Choroid plexus epithelial cell (primary cell): ENCODE measurements at places on chromosomes 3 and 15.

DNA sequence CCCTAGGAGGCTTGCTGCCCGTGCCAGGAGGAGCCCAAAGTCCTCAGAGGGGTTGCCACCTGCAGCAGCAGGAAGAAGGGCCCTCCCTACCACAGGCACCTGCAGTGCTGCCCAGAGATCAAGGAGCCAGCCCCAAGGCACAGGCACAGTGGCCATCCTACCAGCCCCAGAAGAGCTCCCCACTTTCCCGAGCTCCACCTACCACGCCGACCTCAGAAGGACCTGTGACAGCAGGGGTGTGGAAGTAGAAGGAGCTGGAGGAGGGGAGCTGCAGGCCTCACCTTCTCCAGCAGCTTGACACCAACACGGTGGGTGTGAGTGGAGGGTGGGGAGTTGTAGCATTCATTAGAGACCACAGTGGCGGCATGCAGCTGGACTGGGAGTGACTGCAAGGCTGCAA lies 485.8 kb downstream of the GABRG3 start:
- DNase-seq: no peak

- DNase-seq: no peak
Observed at GRCh38 chr3:8020047-8020841, 481.4 kb upstream of the LMCD1 start.

DNA sequence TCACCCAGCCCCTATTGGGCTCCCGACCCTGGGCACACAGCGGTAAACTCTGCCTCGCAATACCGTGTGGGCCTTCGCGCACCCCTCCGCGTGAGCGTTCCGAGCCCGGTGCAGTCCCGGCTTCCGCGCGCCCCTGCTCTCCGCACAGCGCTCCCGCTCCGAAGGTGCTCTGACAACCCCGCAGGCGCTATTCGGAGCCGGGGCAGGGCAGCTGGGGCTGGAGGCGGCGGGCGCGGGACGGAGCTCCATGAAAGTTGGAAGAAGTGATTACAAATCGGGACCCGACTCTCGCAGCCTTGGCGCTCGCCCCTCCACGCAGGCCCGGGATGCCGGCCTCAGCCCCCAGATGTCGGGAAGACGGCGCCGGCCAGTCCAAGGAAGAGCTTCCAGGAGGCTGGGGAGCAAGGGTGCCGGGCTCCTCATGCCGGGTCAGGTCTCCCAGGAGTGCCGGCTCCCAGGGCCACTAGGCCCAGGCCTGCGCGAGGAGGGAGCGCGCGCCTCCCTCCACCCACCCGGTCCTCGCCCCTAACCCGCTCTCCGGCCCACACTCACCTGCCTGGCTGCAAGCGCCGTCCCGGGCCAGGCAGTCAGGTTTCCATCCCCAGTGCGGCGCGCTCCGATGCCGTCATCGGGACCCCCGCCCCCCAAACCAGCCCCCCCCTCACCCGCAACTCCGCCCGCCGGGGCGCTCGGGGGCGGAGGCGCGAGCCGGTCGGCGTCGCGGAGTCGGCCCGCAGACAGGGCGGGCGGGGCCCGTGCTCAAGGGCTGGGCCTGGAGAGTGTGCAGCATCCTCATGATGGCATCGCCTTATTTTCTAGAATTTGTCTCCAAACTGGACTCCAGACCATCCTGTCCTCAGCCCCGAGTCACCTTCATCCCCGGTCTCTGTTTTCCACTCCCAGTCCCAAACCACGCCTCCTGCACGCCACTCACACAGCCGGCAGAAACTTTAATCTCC lies at the start of gene KIF7:
TSS of gene KIF7 (minus strand) at position 621 of the 959 bp plus-strand sequence. CDS start 2,537 bp downstream, outside the sequence.
- peak; percentile 49 for DNase-seq

DNA sequence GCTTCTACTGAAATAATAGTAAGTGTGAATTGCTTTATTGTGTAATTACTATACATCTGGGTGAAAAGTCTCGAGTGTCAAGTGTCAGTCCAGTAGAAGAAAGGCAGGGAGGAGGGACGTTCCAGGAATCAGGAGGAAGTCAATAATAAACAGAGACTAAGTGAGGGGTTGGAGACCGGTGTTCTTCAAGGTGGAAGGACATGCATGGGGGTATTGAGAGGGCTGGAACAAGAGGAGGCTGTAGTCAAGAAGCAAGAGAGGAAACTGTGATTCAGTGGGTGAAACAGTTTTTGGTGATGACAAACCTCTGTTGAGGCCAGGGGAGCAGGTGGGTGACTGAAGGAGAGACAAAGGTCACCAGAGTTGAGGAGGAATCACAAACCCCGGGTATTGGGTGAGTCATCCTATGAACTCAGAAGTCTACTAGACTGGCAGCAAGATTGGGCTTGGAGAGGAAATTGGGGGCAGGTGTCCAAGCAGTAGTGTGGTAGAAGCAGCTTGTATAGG lies 11.6 kb upstream of the SCAMP5 start:
- DNase-seq: no peak

DNA sequence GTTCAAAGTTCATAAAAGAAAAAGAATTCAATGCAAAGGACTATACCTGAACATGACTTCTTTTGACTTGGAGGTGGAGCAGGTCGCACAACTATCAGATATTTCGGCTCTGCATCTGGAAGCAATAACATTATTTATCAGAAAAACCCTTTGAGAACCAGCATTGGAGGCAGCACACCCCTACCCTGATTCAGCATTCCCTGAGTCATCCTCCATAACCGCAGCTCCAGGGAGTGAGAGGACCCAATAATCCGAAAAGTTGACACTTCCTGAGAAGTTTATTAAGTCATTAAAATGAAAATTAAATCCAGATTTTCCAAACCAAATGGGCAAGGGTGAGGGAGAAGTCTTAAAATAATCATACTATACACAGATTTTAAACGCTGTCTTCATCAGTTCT lies 90.6 kb downstream of the ABI3BP start:
- DNase-seq: peak; percentile 45

GRCh38 chr3:66603151-66603611 lies 102.4 kb upstream of the LRIG1 start:
- DNase-seq: no peak

DNA sequence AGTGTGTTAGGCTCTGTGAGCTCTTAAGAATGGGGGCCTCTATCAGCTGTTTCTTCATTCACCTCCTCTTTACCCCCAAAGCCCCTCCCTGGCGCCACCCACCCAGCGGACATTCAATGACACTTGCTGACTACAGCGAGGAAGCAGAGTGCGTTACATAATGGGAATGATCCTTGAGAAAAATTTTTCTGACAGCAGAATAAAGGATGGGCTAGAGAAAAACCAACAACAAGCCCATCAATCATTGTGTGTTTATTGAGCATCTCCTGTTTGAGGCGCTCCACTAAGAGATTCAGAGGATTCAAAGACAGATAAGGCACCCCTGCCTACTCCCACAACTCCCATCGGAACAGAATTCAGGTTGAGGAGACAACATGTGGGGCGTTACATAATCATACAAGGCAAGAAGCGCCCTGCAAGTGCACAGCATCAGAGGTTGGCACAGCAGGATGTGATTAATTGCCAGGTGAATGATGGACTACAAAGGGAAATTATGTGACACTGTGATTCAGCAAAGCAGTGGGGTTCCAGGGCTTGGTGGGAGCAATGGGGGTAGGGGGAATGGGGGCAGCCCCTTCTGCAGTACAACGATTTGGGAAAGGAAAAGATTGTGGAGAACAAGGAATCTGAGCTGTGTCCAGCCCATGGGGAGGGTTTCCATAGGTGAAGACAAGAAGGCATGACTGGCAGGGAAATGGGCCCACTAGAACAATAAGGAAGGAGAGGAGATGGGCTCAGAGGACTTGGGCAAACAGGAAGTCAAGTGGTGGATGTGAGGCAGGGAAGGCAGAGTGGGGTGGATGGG lies 141.3 kb upstream of the ATP2B2 start:
- DNase-seq: no peak

DNA sequence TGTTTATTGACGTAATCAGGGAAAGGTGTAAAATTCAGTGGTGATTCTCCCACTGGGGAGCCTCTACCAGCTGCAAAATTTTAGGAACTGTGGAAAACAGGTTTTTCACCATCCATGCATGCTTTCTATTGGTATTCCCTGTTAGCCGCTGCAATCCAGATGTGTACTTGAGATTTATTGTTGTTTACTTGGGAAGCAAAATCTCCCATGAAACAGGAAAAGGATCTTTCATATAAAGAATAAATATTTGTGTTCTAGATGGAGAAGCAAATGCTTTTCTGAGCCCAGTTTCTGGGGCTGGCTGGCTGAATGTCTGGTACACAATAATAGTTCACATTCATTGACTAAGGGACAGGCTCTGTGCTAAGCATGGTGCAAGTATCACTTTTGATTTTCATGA lies 144.6 kb upstream of the RASGRP1 start:
- DNase-seq: no peak

DNA sequence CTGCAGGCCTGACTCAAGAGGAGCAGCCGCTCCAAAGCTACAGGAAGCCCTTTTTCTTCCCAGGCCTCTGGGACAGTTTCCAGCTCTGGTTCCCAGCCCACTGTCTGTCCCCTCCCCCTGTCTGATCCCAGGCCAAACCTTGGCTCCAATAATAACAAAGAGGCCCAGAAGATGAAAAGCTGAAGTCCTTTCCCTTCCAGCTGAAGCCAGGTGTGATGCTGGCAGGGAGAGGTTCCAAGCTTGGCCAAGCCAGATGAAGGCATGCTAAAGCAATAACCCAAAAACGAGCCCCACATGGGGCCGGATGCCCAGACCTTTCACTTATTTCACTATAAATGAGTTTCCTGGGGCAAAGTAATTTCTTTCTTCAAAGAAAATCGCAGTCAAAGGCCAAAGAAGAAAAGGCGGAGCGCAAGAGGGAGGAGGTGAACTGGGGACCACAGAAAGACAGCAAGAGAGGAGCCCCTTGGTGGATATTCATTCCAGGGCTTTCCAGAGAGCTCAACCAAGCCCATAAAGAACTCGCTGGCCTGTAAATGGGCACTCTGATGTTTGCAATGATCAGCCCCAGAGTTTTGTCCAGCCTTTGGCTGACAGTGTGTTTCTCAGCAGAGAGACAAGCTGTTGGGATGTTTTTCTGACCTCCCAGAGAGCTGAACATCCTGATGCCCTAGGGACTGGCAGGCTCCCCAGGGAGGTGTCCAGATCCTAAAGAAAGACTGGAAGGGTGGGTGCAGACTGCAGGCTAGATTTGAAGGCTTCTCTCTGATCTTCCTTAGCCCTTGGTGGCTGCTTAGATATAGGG lies 157.6 kb downstream of the UACA start:
- peak; percentile 84 for DNase-seq

GRCh38 chr3:16587047-16587680 lies 18.1 kb downstream of the DAZL start:
- peak; percentile 22 for DNase-seq

DNA sequence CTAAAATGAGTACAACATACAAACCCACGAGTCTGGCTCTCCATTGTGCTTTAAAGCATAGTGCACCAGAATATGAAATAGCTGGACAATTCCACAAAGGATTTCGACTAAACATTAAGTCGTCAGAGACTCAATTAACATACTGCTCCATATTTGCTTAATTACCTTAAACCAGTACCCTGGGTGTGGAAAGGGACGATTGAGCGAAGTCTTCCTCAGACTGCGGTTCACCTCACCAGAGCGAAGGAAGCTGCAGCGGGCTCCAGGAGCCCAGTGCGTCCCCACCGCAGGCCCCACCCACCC lies 218 bp upstream of the TRPC1 start:
- no peak for DNase-seq

GRCh38 chr15:29570948-29571791 lies 251.1 kb downstream of the TJP1 start:
- DNase-seq: peak; percentile 18

DNA sequence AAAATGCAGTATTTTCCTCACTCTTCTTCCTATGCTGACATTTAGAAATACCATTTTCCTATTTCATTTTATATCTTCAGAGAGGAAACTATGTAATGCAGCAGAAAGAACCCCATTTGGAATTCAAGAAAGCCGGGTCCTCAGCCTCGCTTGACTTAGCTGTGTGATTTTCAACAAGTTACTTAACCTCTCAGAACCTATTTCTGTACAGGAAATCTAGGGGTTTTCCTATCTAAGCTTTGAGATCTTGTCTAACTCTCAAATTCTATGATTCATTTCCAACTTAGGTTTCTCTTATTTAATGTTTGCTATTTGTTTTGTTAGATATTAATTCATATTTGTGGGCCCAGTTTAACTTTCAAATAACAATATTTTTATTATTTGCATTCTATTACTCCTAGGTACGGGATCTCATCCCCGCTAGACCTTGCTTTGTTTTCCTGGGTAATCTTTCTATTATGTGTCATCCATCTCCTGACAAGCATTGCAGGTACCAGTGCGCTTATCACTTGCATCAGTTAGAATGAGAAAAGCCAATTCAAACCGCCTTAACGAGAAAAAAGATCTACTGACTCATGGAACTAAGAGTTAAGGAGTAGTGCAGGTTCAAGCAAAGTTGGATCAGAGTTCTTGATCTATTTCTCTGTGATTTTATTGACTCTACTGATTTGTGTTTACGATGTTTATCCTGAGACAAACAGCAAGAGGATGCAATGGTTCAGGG lies 70.6 kb upstream of the BHLHE40 start:
- DNase-seq: no peak

- DNase-seq: no peak
Observed at GRCh38 chr3:129016720-129017483, 15.8 kb downstream of the EFCC1 start.

- DNase-seq: no peak
Observed at GRCh38 chr15:48086133-48086532, 34.7 kb upstream of the SLC24A5 start.

- no peak for DNase-seq
Observed at GRCh38 chr15:44144184-44144583, 50.9 kb downstream of the FRMD5 start.

- no peak for DNase-seq
Observed at GRCh38 chr3:26406636-26407035, 215.9 kb upstream of the LRRC3B start.

GRCh38 chr3:45507820-45508317 lies 86.7 kb upstream of the LIMD1 start:
- peak; percentile 94 for DNase-seq

- DNase-seq: no peak
Observed at GRCh38 chr3:151024339-151024738, 51.8 kb upstream of the CLRN1 start.

GRCh38 chr3:81580355-81580754 lies 181.1 kb downstream of the GBE1 start:
- DNase-seq: no peak

DNA sequence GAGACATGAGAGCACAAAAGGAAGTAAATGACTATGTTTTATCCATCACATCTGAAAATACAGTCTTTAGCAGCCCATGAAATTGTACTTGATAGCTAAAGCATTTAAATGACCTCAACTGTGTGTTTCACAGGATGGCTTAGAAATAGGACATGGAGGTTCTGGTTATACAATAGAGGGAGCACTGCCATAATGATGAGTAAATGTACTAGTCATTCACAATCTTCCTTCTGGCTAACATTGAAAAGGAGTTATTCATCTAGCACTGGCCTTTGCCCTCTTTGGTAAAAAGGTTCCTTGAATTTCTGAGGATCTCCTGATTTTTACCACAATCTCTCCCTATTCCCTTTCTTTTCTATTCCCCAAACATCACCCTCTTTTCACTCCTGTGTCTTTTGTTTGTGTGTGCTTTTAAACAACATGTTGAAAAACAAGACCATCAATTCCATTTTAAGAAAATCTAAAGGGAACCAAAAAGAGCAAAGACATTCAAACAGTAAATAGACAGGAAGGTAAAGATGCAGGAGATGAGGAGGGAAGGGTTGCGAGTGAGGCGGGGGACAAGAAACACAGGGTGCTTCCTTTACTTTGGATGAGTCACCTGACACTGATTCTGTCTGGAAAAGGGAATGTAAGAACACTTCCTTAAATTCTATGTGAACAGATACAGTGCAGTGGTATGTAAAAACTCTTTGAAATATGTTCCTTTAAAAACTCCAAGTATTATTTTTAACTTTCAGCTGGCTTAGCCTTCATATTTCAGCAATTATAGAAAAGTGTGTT lies 619.0 kb downstream of the MECOM start:
- peak; percentile 59 for DNase-seq

GRCh38 chr3:45506751-45507391 lies 87.7 kb upstream of the LIMD1 start:
- DNase-seq: peak; percentile 21

GRCh38 chr15:68618394-68618793 lies 39.6 kb downstream of the CORO2B start:
- DNase-seq: peak; percentile 53
